Pulmonary artery endothelial cell (primary cell): ENCODE measurements at places on chromosomes 1 and 21.

DNA sequence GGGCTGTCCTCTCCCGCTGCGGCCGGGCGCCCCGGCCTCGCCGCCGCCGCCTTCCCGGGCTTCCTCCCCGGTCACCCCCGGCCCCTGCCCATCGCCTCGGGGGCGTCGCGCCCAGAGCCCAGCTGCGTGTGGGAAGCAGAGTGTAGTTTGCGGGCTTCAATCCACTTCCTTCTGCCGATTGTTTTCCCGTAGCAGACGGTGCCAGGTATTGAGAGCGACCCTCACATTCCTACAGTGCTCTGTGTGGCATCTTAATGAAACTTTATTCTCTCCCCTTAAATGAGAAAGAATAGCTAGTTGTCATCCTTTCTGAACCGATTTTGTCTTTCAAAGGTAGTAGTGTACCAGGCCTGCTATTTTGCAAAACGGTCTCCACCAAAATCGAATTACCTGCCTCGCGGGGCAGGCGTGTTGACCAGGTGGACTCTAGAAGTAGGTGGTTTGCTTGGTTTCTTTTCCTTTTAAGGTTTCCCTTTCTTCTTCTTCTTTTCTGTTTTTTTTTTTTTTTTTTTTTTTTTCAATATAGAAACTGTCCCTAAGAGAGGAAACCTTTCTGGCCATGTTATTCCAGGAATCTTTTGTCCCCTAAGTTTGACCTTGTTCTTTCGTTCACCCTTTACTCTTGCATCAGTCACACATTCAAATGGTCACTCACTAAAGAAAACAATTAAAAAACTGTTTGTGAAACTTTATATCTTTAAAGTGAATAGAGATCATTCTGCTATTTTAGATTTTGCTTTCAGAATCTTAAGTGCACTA is 881 bp downstream of the USP25 start:
- DNase-seq = no peak

GRCh38 chr1:47211796-47212269 is 20.2 kb downstream of the TAL1 start:
- DNase-seq = peak; percentile 85

DNA sequence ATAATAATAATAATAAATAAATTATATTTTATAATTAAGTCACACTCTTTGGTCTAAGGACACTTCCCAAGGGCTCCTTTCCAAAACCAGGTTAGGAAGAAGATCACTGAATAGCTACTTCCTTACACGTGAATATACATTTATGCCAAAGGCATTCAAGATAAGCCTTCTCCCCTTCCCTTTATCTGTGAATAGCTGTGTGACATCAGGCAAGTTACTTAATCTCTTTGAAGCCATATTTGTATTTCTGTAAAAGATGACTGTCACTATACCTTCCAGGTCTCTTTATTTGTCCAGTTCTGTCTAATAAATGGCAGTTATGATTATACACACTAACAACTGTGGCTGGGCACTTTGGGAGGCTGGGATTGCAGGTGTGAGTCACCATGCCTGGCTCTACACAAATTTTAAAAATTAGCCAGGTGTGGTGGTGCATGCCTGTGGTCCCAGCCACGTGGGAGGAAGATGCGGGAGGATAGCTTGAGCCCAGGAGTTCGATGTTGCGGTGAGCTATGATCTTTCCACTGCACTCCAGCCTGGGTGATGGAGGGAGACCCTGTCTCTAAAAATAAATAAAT is 5.5 kb upstream of the RNF11 start:
- no peak for DNase-seq

DNA sequence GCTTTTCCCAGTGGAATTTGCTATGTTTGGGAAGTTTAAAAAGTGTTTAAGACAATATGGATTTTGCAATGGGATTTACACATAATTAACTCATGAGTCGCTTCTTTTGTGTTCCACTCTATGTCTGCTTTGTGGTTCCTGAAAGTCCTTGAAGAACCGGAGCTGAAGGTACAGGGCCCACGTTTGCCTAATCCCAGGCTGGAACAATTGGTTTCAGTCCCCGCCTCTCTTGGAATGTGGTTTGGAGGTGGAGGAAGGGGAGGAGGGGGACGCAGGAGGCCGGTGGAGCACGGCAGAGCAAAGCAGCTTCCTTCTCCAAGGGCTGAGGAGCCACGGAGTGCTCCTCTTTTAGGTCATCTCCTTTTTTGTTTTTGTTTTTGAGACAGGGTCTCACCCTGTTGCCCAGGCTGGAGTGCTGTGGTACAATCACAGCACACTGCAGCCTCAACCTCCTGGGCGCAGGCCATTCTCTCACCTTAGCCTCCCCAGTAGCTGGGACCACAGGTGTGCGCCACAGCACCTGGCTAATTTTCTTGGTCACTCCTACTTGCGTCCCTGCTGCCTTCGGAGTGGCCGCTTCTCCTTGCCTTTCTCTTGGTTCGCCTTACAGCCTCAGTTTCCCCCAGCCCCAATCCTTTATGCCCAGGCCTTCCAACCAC is 129.5 kb upstream of the ERRFI1 start:
- DNase-seq = no peak

DNA sequence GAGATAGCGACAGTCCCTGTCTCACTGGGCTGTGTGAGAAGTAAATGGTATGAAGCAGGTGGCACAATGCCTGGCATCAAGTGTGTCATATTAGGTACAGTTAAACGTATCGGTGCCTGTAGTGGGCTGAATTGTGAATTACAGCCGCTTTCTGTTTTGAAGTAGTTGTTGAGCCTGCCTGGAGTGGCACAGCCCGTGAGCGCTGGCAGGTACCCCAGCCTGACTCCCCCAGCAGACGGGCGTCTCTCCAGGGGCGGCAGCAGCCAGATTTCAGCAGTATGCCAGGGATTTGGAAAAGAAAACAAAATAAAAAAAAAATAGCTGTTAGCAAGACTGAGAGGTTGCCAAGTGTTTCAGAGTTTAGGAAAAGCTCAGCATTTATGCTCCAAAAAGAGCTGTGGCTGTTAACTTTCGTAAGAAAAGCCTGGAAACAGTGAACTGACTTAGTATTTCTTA is 26.6 kb upstream of the GPR153 start:
- no peak for DNase-seq

DNA sequence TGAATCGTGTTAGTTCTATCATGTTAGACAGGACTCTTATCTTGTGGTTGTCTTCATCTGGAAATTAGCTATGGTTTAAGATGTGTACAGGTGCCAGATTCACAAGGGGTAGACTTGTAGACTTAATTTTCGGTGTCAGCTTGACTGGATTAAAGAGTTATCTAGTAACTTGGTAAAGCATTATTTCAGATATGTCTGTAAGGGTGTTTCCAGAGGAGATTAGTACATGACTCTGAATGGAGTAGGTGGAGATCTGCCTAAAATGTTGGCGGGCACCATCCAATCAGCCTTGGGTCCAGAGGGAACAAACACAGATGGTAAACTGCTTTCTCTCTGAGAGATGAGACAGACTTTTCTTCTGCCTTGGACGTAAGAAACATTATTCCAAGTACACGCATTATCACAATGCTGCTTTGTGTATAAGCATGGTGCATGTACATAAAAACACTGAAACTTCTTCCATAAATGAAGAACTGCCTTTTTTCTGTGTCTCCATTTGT is 434.6 kb downstream of the SMYD3 start:
- no peak for DNase-seq

DNA sequence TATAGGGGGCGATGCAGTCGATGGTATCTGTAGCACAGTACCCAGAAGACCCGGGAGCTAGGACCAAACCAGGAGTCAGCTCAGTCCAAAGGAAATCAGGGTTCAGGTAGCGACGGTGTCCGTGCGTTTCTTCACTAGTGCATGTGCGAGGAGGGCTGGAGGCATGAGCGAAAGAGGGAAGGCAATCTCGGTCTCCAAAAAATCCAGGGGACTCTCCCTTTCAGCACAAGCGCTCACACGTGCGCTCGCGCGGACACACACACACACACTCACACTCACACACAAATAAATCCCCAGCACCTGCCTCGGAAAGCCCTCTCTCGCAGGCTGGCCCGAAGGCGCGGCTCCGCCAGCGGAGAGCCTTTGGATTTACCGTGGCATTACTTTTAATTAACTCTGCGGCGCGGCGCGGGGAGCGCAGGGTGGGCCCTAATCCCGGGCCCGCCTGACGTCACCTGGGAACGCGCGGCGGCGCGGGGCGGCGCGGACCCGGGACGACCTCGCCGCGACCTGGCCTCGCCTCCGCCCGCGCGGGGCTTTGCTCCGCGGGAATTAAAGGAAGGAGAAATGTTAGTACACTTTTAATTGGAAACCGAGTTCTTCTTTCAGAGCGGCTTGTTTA is 121.2 kb downstream of the LMX1A start:
- no peak for DNase-seq

GRCh38 chr1:9238134-9238533 is 3.6 kb downstream of the H6PD start:
- no peak for DNase-seq

DNA sequence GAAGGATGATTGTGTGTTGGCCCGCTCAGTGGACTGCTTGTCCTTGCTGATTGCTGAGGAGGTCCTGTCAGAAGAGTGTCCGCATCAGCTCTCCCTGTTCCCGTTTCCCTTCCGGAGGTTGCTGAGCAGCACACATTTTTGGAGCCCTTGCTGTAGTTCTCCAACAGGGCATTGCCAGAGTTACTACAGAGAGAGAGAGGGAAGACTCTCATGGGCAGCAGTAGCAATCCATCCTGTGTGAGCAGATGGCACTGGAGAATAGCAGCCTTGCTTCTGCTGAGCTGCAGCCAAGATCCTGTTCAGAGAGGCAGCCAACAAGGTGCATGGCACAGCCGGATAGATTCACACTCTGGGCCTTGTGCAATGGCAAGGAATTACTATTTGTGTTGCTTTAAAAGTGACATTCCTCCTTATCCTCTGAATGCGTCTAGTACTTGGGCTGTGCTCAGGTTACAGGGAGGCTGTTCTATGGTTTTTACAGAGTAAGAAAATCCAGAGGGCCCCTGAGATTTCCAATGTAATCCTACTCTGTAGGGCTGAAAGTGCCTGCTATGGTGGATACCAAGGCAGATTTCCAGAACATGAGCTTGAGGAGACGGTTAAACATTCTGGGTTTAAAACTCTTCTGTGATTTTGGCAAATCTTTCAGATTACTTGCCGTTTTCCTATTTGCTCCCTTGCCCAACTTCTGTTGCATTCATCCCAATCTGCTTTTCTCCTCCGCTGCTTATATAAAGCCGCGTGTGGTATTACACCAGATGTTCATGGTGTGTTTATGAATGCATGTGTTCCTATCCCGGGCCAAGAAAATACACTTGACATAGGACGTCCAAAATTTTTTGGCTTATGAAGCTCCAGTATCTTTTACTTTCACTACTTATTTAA is 27.4 kb downstream of the AK4 start:
- no peak for DNase-seq

DNA sequence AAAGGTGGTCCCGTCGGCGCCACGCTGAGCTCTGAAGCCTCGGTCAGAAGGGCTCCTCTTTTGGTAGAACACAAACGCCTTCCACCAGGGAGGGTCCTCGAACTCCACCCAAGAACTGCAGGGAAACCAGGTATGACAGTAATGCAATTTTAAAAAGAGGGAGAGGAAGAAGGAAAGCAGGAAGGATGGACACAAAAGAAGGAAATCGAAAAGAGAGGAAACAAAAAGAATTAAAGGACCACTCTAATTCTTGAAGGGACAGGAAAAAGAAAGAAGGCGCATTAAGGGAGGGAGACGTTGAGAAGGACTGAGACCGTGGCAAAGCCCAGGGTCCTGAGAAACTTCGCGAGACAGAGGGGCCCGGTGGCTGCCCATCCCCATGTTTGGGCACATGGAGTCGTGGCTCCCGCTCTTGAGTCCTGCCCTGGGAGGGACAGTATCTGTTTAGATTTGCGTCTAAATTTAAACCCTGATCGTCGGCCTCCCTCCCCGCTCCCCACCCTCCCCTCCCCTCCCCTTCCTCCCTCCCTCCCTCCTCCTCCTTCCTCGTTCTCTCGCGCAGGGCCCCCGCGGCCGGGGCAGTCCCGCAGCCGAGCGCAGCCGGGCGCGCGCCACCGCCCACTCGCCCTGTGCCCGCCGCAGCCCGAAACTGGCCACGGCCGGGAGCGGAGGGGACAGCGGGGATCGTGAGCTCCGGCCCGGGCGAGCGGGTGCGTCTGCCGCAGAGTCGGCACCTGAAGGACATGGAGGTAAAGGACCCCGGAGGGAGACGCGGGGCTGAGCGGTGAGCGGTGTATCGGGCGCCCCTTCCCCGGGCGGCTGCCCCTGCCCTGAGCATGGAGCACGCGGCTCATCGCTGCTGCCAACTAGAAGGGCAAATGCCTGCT is at the start of gene RCSD1:
TSS of gene RCSD1 (plus strand) at position 552 of the 887 bp plus-strand sequence. CDS start at position 744, 192 bp downstream.
- DNase-seq = no peak

DNA sequence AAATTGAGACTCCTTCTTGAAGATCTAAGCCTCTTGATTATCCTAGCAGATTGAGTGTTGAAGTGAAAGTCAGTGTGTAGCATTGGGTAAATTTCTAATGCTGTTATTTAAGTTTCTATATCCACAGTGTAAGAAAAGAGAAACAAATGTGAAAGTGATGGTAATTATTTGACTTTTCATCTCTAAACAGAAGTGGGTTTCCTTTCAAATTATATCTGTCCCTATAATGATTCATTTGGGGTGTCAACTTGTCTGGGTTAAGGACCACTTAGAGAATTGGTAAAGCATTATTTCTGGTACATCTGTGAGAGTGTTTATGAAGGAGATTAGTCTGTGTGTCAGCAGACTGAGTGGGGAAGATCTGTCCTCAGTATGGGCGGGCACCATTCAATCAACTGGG is 133.0 kb upstream of the HMCN1 start:
- no peak for DNase-seq

GRCh38 chr1:174274452-174274851 is 115.1 kb downstream of the RABGAP1L start:
- DNase-seq = no peak

GRCh38 chr1:101526813-101527212 is 290.0 kb downstream of the S1PR1 start:
- DNase-seq = no peak

GRCh38 chr1:214338212-214338611 is 57.3 kb downstream of the SMYD2 start:
- no peak for DNase-seq

GRCh38 chr1:71753746-71754145 is 528.6 kb downstream of the NEGR1 start:
- no peak for DNase-seq

- DNase-seq = no peak
Measured at GRCh38 chr1:236303675-236304074, 21.9 kb upstream of the ERO1B start.

GRCh38 chr1:10738061-10739058 is 58.1 kb downstream of the CASZ1 start:
- no peak for DNase-seq

DNA sequence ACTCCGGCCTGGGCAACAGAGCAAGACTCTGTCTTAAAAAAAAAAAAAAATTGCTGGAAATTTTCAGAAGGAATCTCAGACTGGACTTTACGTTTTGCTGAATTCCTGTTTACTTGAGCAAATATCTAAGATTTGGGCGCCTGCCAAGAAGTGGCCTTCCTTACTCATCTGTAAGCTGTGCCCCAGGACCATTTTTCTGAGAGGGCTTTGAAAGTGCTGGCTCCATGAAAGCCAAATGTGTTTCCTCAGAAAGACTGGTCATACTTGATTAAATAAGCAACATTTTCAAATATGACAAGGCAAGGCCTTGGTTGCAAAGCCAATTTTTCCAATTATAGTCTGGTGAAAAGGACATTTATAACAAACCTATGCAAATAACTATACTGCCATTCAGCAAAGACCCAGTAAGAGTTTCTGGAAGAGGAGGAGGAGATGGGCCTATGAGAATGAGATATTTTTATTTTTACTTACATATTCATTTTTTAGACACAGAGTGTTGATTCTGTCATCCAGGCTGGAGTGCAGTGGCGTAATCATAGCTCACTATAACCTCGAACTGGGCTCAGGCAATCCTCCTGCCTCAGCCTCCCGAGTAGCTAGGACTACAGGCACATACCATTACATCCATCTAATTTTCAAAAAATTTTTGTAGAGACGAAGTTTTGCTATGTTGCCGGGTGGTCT is 56.3 kb upstream of the HTR1D start:
- DNase-seq = peak; percentile 91

- DNase-seq = no peak
Measured at GRCh38 chr1:109927911-109928321, 17.3 kb downstream of the CSF1 start.
